ENCODE measurements at places on chromosomes 7 and 10. TPM values are rescaled to one million over a fixed set of nuclear protein-coding genes. Genes with fewer than 3 reads are reported as not detected.

The OR6B1 gene
- not detected for total RNA-seq

The LHFPL3 gene
- not detected for total RNA-seq

The SOSTDC1 gene
- total RNA-seq, result not detected

The HOXA2 gene
- total RNA-seq, result 0.43 TPM

The MKRN1 gene
- 80.1 TPM for total RNA-seq

The PON1 gene
- total RNA-seq, result not detected

The NKX1-2 gene
- not detected for total RNA-seq

The CPA2 gene
- not detected for total RNA-seq

The TSPAN12 gene
- total RNA-seq, result 2.0 TPM

The GPR85 gene
- 1.9 TPM for total RNA-seq

The CASTOR2 gene
- total RNA-seq, result 9.5 TPM

The ALOX5 gene
- total RNA-seq, result under 0.01 TPM

The ARMH3 gene
- total RNA-seq, result 9.3 TPM

The PTF1A gene
- total RNA-seq, result not detected

The CYP2C19 gene
- not detected for total RNA-seq

The SLC16A12 gene
- total RNA-seq, result 0.16 TPM

The FANK1 gene
- total RNA-seq, result 8.5 TPM

The TMEM140 gene
- 12.0 TPM for total RNA-seq

The DLX6 gene
- total RNA-seq, result not detected

The FGFR2 gene
- total RNA-seq, result under 0.01 TPM

The GCK gene
- total RNA-seq, result 3.2 TPM

The CAMK2B gene
- not detected for total RNA-seq

The VGF gene
- not detected for total RNA-seq

The TMEM273 gene
- not detected for total RNA-seq

The CSTF2T gene
- total RNA-seq, result 18.0 TPM

The UPK3BL1 gene
- total RNA-seq, result 9.3 TPM

The RAB19 gene
- total RNA-seq, result not detected

The CYP3A4 gene
- total RNA-seq, result not detected

The CLDN3 gene
- total RNA-seq, result not detected

The LRRC4 gene
- 1.9 TPM for total RNA-seq

The GRB10 gene
- 19.5 TPM for total RNA-seq

The MYO3A gene
- total RNA-seq, result not detected

The PNLIPRP1 gene
- total RNA-seq, result not detected

The KNDC1 gene
- 3.3 TPM for total RNA-seq

The GRID2IP gene
- under 0.01 TPM for total RNA-seq

The CYP26C1 gene
- total RNA-seq, result under 0.01 TPM

The GHITM gene
- total RNA-seq, result 153 TPM

The CALCR gene
- not detected for total RNA-seq

The TUBAL3 gene
- not detected for total RNA-seq

The PLXNA4 gene
- total RNA-seq, result 2.5 TPM

The TAS2R41 gene
- total RNA-seq, result not detected

The OPALIN gene
- not detected for total RNA-seq

The CHST3 gene
- total RNA-seq, result 16.9 TPM

The NPM3 gene
- total RNA-seq, result 93.2 TPM

The FAM20C gene
- 37.5 TPM for total RNA-seq

The NRCAM gene
- 0.17 TPM for total RNA-seq

The MMD2 gene
- total RNA-seq, result not detected

The ZNF485 gene
- 2.4 TPM for total RNA-seq

Measured in bronchial smooth muscle cell (primary cell).